ENCODE measurements at places on chromosomes 6 and 20.

GRCh38 chr20:21713901-21714296, 8.4 kb downstream of the PAX1 start:
- no peak for DNase-seq

- no peak for DNase-seq
These were observed 29.4 kb downstream of the HBS1L start for GRCh38 chr6:135025175-135025574.

- no peak for DNase-seq
These were observed 669.4 kb upstream of the CITED2 start for GRCh38 chr6:140043762-140044378.

DNA sequence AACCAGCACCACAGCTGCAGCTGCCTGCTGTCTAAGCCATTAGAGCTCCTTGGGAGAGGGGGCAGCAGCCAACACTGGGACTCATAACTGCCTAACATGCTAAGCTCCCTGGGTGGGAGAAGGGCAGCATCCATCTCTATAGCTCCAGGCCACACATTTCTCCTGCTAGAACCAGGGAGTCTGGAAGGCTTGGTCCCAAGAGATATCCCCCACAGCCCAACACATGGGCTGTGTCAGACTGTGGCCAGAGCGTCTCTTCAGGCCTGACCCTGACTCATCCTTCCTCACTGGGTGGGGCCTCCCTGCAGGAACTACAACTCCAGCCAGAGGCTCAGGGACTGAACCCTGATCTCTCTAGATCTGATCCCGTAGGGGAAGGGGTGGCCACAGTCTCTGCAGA, 411.1 kb downstream of the HDGFL1 start:
- no peak for DNase-seq

DNA sequence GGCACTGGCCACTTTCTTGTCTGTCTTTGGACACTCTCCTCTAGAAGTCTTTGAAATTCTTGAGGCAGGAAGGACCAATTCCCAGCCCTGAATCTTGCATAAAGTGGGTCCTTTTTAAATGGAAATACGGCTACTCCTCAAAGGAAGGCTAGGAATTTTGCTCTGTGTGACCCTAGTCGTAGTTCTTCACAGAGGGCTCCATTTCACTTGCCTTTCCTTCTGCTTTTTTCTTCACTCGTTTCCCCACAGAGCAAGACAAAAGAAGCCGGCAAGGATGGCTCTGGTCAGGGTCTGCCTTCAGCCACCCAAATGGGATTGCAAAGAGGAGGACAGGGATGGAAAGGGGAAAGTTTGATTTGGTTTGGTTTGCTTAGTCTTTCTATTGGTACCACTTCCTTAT, 25.8 kb downstream of the HLA-E start:
- no peak for DNase-seq

DNA sequence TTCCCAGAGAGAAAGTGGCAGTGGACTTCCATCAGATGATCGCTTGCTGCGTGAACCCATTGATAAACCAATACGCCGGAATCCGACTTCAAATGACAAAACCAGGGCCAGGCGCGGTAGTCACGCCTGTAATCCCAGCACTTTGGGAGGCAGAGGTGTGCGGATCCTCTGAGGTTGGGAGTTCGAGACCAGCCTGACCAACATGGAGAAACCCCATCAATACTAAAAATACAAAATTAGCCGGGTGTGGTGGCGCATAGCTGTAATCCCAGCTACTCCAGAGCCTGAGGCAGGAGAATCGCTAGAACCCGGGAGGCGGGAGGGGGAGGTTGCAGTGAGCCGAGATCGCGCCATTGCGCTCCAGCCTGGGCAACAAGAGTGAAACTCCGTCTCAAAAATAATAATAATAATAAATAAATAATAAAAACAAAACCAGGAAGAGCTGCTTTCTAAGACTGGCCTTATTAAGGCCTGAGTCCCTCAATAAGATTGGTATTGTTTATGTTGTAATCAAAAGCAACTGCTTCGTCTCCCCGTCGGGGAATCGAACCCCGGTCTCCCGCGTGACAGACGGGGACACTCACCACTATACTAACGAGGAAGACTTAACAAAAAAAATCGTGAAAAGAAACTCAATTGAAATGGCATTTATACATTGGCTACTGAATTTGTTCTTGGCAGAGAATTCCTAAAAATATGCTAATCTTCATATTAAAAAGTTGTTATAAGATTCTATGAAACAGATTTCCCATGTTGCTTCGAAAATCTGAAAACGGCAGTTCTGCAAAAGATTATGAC, 110.2 kb upstream of the ZNF184 start:
- no peak for DNase-seq

DNA sequence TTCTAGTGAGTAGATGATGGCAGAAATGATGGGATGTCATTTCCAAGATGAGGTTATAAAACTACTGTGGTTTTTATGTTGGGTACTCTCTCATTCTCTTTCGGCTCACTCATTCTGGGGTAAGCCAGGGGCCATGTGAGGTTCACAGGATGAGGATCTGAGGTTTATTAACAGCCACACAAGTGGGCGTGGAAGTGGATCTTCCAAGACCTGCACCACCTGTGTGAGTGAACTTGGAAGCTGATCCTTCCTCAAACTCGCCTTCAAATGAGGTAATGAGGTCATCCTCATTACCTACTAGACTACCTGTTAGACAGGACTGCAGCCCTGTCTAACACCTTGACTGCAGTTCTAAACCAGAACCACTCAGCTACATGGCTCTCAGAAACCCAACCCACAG, 45.1 kb upstream of the TAGAP start:
- no peak for DNase-seq

GRCh38 chr20:25253606-25254275, 5.9 kb downstream of the PYGB start:
- no peak for DNase-seq

All from NCI-H526 treated with DMSO at 0.1 percent for 48 hours (cell line).